ENCODE measurements at places on chromosomes 5 and 9.

- no peak for DNase-seq
Observed at GRCh38 chr9:11457825-11458790, 845.3 kb upstream of the PTPRD start.

DNA sequence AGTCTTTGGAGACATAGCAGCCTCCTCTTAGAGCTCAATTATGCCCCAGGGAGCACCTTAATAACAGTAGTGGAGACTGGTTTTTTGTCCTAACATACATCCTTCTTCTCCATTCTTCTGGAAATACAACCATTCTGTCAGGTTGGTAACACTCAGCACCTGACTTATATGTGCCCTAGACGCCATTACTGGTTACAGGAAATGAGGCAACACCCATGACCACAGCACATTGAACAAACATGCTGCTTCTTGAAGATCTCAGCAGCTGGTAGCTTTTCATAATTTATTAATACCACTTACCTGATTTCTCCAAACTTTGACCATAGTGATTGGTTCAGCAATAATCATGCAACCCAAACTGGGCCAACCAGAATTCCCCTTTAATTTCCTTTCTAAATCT is 25.1 kb upstream of the TRPM3 start:
- no peak for DNase-seq

DNA sequence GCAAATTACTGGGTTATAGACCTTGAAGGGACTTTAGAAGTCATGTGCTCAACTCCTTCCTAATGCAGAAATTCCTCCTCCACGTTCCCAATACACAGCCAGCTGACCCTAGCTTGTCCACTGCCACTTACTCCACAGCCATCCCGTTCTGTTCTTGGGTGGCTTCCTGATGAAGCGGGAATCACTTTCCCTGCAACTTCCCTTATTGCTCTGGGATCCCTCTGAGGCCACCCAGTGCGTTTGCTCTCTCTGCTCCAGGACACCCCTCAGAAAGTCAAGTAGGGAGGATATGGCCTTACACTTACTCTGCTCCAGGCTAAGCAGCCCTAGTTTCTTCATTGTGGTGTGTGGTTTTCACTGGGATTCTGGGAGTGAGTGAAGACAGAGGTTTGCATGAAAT is 55.5 kb downstream of the GALNT12 start:
- no peak for DNase-seq

- DNase-seq: no peak
Observed at GRCh38 chr5:119328753-119329602, 26.8 kb upstream of the TNFAIP8 start.

GRCh38 chr5:68911840-68912690 is 181.7 kb upstream of the SLC30A5 start:
- DNase-seq: no peak

- DNase-seq: no peak
Observed at GRCh38 chr5:65892801-65893200, 33.6 kb upstream of the ERBIN start.

- DNase-seq: no peak
Observed at GRCh38 chr9:6006749-6007057, 8.7 kb downstream of the RANBP6 start.

DNA sequence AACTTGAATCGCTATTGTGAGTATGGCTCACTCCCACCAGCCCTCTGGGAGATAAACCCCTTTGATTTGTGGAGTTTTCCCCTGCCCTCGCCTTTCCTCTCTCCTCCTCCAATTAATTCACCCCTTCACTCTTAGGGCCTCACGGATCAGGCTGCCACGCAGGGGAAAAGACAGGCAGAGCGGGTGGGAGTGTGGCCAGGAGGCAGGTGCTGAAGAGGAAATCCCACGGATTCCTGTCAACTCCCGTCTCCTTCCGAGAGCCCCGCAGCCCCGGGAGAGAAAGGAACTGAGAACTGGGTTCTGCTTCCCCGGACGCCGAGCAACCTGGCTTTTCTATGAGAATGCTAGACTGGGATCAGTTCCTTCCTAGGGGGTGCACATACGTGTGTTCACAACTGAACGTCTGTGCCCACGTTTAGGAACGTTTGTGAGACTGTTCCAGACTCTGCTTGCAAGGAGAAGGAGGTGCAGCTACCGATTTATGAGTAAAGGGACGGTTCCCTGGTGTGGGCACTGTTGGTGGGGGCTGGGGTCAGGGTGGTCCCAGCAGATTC is 314.5 kb upstream of the TLE4 start:
- no peak for DNase-seq

GRCh38 chr5:90549223-90549622 is 9.4 kb upstream of the ADGRV1 start:
- DNase-seq: no peak

DNA sequence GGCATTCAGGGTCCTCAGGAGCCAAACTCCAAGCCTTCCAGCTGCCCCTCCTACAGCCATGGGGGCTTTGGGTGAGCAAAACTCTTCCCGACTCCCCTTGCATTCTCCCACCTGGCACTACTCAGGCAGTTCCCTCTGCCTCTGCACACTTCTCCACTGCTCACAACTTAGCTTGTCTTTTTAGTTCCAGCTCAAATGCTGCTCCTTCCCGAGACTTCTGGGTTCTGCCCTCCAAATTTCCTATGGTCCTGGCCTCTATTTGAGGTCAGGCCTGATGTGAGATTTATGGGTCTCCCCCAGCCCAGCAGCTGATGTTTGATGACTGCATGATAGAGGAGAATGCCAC is 5.7 kb upstream of the SLC25A48 start:
- DNase-seq: no peak

DNA sequence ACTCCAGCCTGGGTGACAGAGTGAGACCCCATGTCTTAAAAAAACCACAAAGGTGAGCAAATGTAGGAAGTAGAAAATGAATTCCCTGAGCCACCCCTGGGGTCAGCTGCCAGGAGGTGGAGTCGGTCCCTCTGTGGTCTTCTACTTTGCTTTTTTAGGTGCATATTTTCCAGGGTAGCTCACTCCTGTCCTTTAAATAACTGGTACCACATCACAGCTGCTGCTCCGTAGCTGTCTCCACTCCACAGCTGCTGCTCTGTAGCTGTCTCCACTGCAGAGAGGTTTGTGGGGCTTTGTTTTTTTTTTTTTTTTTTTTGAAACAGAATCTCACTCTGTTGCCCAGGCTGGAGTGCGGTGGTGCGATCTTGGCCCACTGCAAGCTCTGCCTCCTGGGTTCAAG is 8.9 kb downstream of the WDR5 start:
- DNase-seq: no peak

DNA sequence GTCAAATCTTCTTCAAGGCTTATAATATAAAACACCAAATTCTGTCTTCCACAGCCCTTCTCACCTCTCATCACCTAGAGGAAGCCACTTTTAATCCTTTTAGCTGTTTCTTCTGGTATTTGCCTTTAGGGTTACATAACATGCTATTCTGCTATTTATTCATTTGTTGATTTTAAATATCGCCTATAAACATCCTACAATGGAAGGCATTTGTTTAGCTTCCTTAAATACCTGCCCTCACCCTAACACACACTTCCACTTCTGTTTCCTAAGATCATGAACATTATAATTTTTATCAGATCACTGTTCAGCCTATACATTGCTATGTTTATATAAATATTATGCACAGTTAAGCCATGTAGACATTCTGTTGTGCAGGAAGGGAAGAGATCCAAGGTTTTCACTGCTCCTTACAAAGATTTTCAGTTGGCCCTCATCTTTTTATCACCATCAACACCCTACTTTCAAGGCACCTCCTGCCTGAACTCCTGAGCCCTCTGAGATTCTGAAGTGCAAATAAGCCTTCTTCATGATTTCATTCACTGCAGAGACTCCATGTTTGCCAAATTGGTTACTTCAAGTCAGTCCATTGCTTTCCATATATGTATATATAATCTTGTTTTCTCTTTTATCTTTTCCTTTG is 356.9 kb upstream of the ACTBL2 start:
- no peak for DNase-seq

DNA sequence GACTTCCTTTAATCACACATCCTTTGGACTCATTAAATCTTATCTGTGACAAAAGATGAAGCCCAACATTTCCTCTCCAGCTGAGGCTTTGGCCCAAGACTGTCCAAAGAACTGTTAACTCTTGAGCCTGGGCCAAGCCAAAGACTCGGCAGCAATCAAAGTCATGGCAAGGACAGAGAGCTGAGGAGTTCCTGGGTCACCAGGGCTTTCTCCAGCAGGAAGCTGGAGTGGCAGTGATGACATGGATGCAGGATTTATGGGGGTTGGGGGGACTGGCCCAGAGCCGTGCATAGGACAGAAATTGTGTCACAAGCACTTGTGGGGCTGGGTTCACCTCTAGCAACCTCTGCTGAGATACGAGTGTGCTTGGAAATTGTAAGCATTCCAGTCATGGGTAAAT is 440.3 kb downstream of the PLK2 start:
- DNase-seq: no peak

GRCh38 chr9:91758491-91758981 is 191.5 kb downstream of the ROR2 start:
- no peak for DNase-seq

DNA sequence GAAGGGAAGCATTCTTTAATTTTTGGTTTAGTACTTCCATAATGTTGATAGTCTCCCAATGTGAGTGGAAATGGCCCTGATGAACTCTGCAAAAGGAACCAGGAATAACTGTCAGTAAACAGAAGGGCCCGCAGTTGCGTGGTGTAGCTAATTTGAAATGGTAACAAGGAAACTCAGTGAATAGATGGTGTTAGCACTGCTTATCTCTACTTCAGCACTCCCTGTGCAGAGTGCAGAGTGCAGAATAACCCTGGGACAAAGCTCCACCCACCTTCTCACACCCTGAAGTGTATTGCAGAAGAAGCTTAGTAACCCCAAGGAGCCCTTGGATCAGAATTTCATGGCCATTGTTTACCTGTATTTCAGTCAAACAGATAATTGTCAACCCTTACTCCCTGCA is 158.9 kb downstream of the PCSK5 start:
- no peak for DNase-seq

GRCh38 chr9:135478829-135479468 is 633 bp upstream of the PPP1R26 start:
- DNase-seq: no peak

- no peak for DNase-seq
Observed at GRCh38 chr9:112056996-112057395, 118.1 kb downstream of the SUSD1 start.

- no peak for DNase-seq
Observed at GRCh38 chr5:58855851-58856739, 273.2 kb downstream of the RAB3C start.

DNA sequence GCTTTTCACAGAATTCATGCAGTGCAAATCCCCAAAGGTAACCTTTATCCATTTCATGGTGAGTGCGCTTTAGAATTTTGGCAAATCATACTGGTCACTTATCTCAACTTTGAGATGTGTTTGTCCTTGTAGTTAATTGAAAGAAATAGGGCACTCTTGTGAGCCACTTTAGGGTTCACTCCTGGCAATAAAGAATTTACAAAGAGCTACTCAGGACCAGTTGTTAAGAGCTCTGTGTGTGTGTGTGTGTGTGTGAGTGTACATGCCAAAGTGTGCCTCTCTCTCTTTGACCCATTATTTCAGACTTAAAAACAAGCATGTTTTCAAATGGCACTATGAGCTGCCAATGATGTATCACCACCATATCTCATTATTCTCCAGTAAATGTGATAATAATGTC is 21.3 kb downstream of the PCA3 start:
- no peak for DNase-seq

DNA sequence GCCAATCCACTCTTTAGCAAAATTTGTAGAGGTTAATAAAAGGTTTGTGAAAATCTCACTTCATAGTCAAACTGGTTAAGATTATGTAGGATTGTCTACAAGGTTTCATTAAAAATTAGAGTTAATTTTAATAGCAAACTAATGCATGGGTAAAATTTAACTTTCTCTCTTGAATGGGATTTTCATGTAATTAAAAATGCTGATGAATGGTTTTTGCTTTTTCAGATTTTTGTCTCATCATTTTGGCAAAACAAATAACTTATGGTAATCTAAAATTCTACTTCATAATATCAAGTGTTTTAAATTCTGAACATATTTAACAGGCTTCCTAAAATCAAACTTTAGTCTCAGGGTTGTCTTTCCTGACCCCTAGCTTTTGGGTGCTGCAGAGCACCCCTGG is 113.8 kb upstream of the FAM174A start:
- DNase-seq: no peak

DNA sequence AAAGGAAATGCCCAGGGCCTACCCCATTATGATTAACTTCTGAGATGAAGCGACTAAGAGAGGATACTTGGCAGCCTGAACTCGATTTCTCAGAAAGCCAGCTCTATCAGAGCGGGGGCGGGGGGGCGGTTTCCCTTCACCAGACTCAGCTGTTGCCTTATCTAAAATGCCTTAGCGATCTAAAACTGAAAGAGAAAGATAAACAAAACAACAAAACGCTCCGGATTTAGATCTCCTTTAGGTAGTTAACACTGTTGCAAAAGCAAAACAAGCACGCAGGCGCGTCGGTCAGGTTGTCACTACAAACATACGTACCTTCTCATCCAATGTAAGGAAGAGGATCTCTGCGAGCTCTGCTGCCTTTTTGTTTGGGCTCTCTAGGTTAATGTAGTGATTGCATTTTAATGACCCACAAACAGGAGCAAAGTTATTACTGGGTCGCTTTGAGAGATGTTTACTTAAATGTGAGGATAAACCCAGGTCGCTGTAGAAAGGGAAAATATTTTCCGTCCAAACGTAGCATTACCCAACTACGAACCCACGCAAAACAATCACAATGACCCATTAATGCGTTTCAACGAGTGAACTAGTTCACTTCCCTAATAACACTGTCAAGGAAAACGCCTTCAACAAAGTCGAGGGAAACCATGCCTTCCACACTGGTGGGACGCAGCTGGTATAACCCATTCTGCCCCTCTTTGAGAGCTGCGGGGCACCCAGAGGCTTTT is 982 bp downstream of the EPB41L4A start:
- DNase-seq: peak; percentile 14

GRCh38 chr5:9198394-9198793 is 347.5 kb downstream of the SEMA5A start:
- no peak for DNase-seq

GRCh38 chr5:57896576-57896975 is 414.0 kb upstream of the ACTBL2 start:
- no peak for DNase-seq

- no peak for DNase-seq
Observed at GRCh38 chr5:138772986-138773594, 19.9 kb downstream of the CTNNA1 start.

DNA sequence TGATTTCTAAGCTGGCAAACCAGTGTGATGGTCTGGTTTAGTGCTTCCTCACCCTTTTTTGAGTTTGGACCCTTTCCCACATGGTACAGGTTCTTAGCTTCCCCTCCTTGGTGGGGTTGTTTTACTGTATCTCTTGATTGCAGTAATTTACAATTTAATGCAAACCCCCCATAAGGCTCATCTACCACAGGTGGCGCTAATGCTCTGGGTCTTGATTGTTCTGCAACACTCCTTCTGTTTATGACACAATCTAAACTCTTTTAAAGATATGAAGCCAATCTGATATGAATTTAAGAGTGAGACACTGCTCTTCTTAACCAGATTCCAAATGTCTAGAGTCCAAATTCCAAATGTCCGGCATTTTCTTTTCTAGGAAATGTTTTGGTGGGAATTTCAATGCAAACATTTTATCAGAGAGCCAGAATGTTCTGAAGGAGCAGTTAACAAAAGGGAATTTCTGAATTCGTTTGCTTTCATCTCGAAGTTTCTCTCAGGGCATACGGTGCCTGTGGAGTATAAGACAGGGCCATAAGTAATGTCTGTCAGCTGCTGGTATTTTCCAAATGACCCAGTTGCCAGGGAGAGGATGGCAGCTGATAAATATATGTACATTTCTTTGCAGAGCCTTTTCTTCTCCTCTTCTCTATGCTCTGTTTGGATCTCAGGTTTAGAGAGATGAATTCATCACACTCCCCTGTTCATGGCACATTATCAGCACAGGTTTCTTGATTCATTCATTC is 246.8 kb downstream of the ARHGAP26 start:
- DNase-seq: no peak
